ENCODE measurements at places on chromosomes 5 and 9. TPM values are rescaled to one million over a fixed set of nuclear protein-coding genes. Genes with fewer than 3 reads are reported as not detected.

The FUT7 gene
- 15.2 TPM for total RNA-seq

The SPATA31C1 gene
- not detected for total RNA-seq

The GFM2 gene
- 20.1 TPM for total RNA-seq

The C8G gene
- 1.1 TPM for total RNA-seq

The GGTA1 gene
- total RNA-seq = 0.69 TPM

The SPRY4 gene
- 0.52 TPM for total RNA-seq

All from CD4-positive, CD25-positive, alpha-beta regulatory T cell (primary cell).